ENCODE measurements at places on chromosomes 7 and 10. TPM values are rescaled to one million over a fixed set of nuclear protein-coding genes. Genes with fewer than 3 reads are reported as not detected.

DNA sequence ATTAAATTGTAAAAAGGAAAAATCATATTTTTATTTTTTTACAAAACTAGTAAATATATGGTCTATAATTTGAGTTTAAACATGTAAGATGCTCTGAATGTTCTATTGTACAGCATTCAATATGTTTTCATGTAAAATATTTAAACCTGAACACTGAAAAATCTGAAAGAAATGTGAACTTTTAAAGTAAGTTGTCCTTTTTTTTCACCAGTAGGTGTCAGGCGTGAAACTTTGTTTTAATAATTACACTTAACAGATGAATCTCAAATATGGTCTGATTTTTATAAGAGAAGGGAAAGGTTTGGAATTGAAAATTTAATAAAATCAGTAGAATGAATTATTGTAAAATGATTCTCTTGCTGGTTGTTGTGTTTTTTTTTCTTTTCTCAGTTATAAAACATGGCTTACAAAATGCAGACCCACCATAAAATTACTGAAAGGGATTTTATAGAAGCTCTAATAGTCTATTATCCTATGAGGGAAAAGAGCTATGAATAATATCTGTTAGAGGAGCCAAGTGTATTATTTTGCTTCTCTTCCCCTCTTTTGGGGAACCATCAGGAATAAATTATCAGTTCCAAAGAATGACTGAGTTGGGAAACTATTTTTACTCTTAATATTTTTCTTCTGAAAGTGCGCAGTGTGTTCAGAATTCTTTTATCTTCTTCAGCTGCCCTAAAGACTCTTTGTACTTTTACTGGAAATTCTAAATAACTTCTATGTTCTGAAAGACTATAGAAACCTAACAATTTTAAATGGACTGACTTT lies 217.7 kb upstream of the FZD1 start:
- no peak for DNase-seq

Gene PRPS1L1
- not detected for total RNA-seq

Gene PTF1A
- not detected for total RNA-seq

GRCh38 chr7:88233828-88234227 lies 14.0 kb upstream of the SRI start:
- DNase-seq = no peak

Gene CALD1
- 11.1 TPM for total RNA-seq

GRCh38 chr10:55397777-55398496 lies 596.9 kb upstream of the PCDH15 start:
- no peak for DNase-seq

GRCh38 chr10:24299578-24300260 lies 90.8 kb downstream of the KIAA1217 start:
- no peak for DNase-seq

Gene AGMO
- 1.3 TPM for total RNA-seq

Gene OR6B1
- not detected for total RNA-seq

DNA sequence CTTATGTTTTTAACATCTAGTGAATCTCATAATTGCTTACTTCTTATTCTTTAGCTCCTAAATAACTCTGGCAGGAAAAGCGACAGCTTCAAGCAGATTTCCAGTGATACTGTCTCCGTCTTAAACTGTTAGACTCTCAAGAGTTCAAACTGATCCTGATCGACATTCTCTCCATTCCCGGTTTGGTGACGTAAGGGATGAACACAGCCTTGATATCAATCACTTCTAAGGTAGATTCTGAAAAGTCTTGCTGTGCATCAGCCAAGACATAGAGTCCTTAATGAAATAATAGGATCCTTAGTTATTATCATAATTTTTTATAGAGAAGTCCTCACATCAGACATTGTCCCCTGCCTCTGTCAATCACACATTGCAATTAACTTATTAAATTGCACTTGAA lies 534.6 kb downstream of the TFEC start:
- DNase-seq = no peak

GRCh38 chr10:30862486-30862885 lies 169.2 kb downstream of the ZNF438 start:
- DNase-seq = peak; percentile 18

DNA sequence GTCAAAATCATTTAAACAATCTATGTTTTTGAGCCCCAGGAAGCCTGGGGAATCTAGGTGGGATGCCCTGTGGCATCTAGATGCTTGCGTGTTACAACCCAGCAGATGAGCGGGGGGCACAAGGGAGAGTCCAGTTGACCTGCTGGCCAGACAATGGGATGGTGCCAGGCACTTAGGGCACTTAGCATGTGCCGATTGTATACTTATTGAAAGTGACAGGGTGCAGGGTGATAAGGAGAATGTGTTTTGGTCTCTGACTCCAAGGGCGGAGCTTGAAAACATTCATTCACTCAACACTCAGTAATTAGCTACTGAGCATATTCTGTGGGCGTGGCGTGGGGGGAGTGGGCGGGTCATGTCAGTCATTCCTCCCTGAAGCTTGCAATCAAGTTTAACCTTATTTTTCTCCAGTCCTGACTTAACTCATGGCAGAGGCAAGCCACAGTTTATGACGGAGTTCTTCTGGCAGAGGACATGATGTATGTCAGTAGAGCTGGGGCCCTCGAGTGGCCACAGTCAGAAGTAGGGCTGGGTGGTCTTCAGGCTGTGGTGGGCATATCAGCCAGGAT lies 115.1 kb downstream of the PRKCQ start:
- peak; percentile 77 for DNase-seq

GRCh38 chr10:116811691-116812090 lies 37.6 kb upstream of the ENO4 start:
- DNase-seq = no peak

Gene ZWINT
- total RNA-seq = 86.4 TPM

GRCh38 chr7:1886361-1887064 lies 216.4 kb downstream of the ELFN1 start:
- DNase-seq = no peak

Gene BBIP1
- total RNA-seq = 32.9 TPM

DNA sequence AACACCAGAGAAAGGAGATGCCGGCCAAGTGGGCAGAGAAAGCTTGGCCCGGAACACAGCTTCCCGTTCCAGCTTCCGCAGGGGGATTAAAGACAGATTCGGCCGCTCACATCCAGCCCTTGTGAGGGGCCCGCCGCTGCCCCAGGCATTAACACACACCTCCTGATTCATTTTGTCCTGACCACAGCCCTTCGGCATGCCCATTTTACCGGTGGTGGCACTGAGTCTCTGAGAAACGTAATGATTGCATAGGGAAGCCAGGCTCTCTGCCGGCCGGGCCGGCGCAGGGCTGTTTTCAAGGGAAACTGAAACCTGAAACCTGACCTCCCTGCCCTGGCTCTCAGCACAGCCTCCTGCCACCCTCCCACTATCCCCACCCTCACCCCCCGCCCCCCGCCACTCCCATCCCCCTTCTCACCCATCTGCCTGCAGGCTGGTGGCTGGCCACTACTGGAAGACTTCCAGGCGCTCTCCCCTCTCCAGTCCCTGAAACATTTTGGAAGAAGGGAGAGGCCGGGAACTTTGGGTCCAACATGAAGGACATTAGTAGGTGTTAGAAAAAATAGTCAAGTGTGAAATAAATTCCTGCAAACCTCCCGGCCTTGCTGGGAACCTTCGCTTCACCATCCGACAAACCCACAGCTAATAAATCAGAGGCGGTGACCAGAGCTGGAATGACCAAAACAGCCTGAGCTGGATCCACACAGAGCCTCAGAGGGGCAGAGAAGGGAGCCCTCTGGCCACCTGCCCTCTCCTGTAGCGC lies 83.5 kb upstream of the CUX1 start:
- DNase-seq = peak; percentile 51
